ENCODE measurements at places on chromosomes 6 and 20. TPM values are rescaled to one million over a fixed set of nuclear protein-coding genes. Genes with fewer than 3 reads are reported as not detected.
A peak's percentile ranks its signal among the peaks of the same experiment; 100 is the strongest.

GRCh38 chr6:69408886-69409285 is 387.9 kb downstream of the LMBRD1 start:
- DNase-seq, result no peak

DNA sequence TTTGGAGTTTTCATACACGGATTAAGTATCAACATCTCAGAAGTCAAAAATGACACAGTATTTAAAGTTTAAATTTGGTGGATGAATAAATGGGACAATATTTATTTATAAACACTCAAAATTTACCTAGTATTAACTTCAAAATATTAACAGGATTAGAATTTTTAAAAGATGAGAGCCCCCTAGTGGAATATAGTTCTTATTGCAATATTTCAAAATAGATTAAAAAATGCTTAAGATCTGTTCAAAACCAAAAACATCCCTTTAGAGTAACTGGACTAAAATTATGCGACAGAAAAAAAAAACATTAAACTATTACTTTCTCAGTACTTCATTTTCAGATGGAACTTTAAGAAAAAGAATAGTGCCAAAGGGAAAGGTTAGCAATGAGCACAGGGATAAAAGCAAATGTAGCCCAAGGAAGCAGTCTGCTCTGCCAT is 56.6 kb downstream of the SNX14 start:
- DNase-seq, result no peak

DNA sequence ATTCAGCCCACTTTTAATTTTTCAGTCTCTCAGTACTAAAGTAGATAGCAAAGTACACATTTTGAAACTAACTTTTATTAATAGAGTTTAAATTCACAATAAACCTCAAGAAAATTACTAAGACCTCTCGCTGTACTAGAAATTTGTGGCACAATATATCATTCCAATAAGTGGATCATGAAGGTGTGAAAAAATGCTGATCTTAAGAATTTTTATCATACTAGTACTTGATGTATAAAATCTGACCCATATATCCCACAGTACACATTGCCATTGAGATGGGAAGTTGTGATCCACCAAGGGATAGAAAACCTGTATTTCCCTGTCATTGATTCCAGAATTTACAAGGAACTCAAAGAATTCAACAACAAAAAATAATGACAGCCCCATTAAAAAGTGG is 85.7 kb downstream of the DCDC2 start:
- DNase-seq, result no peak

DNA sequence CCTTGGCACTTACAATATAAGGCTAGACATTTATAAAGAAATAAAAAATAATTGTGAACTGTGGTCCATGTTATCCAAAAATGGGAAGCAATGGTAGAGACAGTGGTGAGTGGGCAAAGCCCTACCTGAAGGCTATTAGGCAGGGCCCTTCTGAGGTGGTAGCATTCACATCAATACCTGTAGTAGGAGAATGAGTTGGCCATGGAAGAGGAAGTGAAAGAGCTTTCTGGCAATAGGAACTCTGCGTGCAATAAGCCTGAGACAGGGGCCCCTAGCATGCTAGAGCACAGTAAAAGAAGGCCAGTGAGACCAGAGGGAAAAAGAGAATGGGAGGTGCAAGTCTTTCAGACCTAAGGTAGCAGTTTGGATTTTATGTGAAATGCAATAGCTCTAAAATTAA is 754.5 kb downstream of the PTPRT start:
- no peak for DNase-seq

GRCh38 chr6:93917216-93917615 is 497.9 kb upstream of the EPHA7 start:
- no peak for DNase-seq

DNA sequence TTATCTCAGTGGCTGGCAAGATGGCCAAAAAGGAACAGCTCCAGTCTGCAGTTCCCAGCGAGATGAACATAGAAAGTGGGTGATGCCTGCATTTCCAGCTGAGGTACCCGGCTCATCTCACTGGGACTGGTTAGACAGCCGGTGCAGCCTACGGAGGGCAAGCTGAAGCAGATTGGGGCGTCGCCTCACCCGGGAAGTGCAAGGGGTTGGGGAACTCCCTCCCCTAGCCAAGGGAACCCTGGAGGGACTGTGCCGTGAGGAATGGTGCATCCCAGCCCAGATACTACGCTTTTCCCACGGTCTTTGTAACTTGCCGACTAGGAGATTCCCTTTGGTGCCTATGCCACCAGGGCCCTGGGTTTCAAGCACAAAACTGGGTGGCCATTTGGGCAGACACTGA is 324.7 kb downstream of the GJA1 start:
- no peak for DNase-seq

DNA sequence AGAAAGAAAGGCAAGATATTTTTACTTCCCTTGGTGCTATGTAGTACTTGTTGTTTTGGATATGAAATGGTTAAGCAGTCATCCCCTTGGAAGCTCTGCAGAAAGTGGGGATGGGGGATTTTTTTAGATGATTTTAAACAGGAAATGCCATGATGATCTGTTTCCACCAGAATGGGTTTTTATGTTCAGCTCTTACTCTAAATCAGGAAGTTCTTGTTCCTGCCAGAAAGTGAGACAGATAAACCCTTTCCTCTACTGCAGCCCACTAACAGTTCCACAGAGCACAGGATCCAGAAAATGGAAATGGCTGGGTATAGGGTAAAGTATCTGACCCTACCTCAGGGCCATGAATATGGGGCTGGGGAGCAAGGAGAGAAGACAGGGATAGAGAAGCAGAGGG is 32.1 kb upstream of the PPP1R3G start:
- no peak for DNase-seq

DNA sequence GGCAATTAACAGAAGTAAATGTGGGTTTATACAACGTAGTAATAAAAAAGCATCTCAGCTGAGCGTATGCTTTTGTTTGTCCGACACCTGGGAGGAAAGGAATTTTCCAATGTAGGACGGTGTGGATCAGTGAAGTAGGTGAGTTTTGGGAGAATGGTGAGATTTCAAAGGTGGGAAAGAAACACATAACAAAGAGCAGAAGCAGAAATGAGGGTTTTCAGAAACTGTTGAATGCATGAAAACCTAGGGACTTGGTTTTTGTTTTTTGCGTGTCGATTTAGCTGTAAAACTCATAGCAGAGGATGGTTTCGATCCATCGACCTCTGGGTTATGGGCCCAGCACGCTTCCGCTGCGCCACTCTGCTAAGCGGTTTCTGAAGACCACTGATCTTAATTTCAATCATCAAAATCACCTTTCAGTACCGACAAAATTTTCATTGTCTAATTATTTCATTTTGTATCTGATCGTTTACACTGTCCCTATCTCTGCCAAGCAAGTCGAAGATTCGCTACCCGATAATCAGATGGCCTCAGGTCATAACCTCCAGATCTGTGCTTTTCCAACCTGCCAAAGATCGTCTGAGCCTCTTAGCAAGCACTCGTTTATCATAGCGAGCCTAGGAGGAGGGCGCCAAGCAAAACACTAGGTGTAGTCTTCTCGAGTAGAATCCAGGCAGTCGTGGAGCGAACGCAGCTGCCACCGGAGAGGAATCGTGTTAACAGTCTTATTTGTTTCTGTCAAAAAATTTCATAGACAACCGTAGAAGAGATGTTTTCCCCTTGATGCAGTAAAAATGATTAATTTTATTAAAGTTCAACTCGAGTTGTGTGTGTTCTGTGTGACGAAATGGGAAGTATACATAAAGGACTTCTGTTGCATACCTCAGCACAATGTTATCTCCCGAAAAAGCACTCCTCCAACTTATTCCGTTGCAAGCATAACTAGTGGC is 20.9 kb upstream of the POM121L2 start:
- no peak for DNase-seq

DNA sequence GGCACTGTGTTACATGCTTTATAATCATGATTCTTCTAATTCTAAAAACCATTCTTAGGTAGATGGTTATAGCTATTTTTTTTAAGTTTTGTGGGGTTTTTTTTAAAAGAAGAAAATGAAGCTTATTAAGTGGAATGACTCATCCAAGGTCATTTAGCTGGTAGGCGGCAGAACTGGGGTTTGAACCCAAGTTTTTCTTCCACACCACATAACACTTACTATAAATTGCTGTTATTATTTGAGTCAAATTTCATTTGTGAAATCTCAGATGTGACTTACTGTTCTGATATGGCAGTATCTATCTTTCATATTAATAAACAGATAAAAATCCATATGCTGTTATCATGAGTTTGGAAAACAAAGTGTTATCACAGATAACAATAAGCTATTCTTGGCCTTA is 10.4 kb upstream of the COL10A1 start:
- DNase-seq, result no peak

DNA sequence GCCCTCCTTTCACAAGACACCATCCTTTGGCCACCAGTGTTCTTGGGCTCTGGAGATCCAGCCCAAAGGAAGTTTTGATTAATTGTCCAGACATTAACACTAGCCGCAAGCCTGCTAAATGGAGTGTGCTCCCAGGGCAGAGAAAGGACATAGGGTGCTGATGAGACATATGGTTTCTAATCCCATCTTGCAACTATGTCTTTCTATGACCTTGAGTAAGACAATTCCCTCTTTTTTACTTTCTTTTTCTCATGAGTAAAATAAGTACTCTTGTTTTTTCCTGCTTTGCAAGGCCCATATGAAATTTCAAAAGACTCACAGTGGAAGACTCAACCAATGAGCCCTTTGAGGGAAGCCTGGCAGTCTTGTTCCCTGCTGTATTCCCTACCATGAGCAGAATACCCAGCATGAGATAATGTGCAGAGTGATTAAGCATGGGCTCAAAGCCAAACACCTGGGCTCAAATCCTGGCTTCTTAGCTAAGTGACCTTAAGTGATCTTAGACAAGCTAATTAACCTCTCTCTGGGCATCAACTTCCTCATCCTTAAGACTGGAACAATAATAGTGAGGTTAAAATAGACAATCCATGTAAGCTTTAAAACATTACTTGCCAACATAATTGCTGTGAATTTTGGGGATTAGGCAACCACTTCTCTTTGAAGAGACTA is at the start of gene WFDC10B:
WFDC10B (minus strand) TSS at position 51 of the 669 bp plus-strand sequence. CDS start 19,027 bp downstream, outside the sequence.
- DNase-seq, result no peak

DNA sequence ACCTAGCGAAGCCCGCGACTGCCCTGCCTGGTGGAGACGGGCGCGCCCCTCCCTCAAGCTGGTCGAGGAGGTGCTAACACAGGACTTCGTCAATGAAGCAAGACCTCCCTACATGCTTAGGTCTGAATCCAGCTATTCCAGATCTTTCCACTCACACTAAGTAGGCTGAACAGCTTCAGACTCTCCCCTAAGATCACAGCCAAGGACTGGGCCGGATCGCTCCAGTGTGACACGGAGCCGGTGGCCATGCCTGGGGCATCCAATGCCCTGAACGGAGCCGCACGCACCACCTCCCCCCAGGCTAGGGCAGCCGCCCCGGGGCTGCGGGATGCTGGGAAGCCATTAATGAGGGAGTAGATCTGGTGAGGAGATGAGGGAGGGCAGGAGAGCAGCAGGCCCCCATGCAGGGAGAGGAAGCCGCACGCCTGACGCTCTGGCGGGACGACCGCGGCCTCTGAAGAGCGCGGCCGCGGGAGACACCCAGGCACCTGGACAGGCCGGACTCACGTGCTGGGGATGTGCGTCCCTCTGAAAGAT is 200.0 kb downstream of the WDR27 start:
- no peak for DNase-seq

GRCh38 chr6:161596807-161597520 is 323.1 kb upstream of the AGPAT4 start:
- DNase-seq, result no peak

DNA sequence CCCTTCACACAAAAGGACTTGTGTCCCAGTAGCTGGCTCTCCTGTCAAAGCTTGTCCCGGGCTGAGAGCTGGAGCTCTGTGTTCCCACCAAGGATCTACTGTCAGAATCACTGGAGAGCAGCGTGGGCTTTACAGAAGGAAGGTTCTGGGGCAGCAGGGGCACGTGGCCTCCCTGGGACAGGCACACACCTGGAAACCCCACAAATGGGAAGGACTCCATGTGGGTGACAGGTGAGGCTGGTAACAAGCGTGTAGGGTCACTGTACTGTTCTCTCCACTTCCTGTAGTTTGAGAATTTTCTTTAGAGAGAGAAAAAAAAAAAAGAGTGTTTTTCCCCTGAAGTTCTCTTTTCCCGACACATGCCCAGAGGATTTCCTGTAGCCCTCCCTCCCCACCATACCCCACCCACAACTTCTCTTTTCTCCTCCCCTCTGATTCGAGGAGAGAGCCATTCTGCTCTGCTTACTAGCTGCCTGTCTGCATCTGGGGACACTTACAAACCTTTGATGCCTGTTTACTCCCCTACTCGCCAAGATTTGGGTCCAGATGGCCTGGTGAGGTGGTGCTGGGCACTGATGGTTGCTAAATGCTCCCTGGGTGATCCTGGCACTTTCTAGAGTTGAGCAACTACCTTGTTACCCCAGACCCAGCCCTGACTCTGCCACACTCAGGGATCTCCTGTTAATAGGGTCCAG is 84.1 kb upstream of the SIRPA start:
- DNase-seq, result no peak

GRCh38 chr6:157937916-157938315 is 43.7 kb upstream of the SYNJ2 start:
- DNase-seq, result no peak

- no peak for DNase-seq
Measured at GRCh38 chr6:119633461-119633860, 283.9 kb upstream of the MAN1A1 start.

- DNase-seq, result no peak
Measured at GRCh38 chr20:6735942-6736845, 31.3 kb upstream of the BMP2 start.

GRCh38 chr20:44609516-44610312 is 27.3 kb downstream of the PKIG start:
- peak; percentile 92 for DNase-seq

- no peak for DNase-seq
Measured at GRCh38 chr6:135115411-135115810, 60.8 kb upstream of the HBS1L start.

Gene SLC22A16
- total RNA-seq, result 1.7 TPM

Gene GPR63
- total RNA-seq, result 0.20 TPM

Gene SLC23A2
- total RNA-seq, result 21.9 TPM

Gene AIF1
- total RNA-seq, result 54.5 TPM

Gene COL19A1
- total RNA-seq, result 1.0 TPM

Gene CST5
- not detected for total RNA-seq

Gene LY6G6C
- not detected for total RNA-seq
